ENCODE measurements at places on chromosomes 2 and 18. TPM values are rescaled to one million over a fixed set of nuclear protein-coding genes. Genes with fewer than 3 reads are reported as not detected.

Gene GRHL1
- 0.38 TPM for total RNA-seq

DNA sequence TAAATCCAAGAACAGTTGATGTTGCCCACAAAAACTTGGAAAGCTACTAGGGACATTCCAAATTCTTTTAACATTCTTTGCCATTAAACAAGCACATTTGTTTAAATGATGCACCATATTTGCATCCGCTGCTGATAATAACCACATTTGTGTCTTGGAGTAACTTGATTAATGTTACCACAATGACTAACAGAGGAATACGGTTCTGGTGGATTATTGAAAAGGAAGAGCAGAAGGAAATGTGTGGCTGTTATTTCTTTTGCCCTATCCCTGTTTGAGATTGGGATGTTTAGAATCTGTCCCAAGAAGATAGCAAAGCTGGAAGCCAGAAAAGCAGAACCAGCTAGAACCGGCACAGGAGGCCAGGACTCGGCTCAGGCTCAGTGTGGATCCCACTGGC lies 39.2 kb upstream of the RASGRP3 start:
- H3K27me3 ChIP-seq, result peaks cover 5% of the 10 kb centered on the region
- no peaks in the 10 kb centered on the region for H3K36me3 ChIP-seq
- DNase-seq, result no peak
- H3K27ac ChIP-seq, result no peak overlapping the region

- no peaks in the 10 kb centered on the region for H3K36me3 ChIP-seq
- no peak overlapping the region for H3K27ac ChIP-seq
- no peaks in the 10 kb centered on the region for H3K27me3 ChIP-seq
- no peak overlapping the region for H3K4me3 ChIP-seq
- no peak for DNase-seq
Observed at GRCh38 chr2:168789776-168790175, 12.7 kb upstream of the NOSTRIN start.

DNA sequence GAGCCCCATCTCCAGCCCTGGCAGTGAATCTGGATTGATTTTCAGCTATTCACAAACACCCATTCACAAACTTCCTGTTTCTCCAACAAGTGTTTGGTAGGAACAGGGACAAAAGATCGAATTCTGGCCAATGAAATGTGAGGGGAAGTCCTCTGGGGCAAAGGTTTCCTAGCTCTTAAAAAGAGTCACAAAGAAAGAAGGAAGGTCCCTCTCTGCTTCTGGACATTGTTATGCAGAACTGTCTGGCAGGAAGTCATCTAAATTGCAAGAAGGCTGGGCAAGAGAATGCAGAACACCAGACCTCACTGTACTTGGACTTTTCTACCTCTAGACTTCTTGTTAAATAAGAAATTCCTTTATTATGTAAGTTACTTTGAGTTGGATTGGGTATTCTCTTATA lies 137.3 kb downstream of the CCDC148 start:
- no peak overlapping the region for H3K27ac ChIP-seq
- H3K4me1 ChIP-seq, result no peaks in the 10 kb centered on the region
- H3K36me3 ChIP-seq, result no peaks in the 10 kb centered on the region

Measured in CD4-positive, alpha-beta T cell (primary cell).